ENCODE measurements at places on chromosomes 6 and 20. TPM values are rescaled to one million over a fixed set of nuclear protein-coding genes. Genes with fewer than 3 reads are reported as not detected.

DNA sequence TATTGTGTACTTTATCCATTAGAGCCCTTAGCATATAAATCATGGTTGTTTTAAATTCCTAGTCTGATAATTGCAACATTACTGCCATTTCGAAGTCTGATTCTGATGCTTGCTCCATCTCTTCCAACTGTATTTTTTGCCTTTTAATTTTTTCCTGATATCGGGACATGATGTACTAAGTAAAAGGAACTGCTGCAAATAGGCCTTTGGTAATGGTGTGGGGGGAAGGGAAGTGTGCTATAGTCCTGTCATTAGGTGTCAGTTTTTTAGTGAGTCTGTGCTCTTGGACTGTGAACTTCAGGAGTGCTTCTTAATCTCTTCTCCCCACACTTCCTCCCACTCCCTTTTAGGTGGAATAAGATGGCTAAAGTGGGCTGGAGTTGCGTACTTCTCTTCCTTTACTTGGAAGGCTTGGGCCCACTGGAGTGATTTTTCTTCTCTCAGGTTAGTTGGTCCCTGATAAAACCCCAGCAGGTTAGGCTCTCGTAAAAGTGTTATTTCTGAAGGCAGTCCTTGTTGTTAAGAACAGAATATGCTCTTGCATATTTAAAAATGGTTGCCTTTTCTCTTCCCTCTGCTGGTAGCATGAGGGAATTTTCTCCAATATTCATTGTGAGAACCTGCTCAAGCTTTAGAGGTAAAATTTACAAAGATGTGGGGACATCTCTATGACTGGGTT lies 18.1 kb downstream of the STXBP5 start:
- DNase-seq: no peak

DNA sequence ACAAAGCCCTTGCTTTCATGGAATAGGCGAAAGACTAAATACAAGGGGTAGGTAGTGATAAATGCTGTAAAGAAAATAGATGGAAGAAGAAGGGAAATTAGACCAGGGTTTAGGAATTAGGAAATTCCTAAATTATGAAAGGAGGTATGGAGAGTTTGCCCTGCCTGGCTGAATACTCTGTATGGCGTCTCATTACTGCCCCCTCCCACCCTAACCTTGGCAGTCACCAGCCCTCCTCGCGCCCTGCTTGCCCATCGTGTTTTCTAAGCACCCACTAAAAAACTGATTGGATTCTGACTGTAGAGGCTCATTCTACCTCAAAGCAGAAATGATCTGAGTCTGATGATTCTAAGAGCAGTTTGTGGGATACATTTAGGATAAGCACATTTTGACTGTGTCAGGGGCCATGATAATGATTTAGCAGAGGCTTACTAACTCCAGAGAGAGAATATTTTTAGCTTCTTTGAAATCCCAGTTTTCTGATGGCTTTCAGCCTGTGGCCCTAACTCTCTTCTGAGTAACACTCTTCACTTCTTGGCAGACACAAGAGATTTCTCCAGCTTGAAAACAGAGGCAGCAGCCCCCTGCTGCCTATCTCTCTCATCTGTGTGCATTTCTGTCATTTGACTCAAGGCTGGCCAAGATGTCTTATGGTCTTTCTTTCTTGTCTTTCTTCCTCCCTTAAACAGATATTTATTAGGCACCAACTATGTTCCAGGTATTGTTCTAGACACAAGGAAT lies 1.4 kb upstream of the CHD6 start:
- no peak for DNase-seq

PRL gene
- not detected for total RNA-seq

UNC5CL gene
- total RNA-seq: 0.25 TPM

GRCh38 chr6:30767158-30767943 lies 23.0 kb upstream of the IER3 start:
- DNase-seq: no peak

ELOVL4 gene
- 2.9 TPM for total RNA-seq

- no peak for DNase-seq
Observed at GRCh38 chr6:40551966-40552505, 35.1 kb downstream of the LRFN2 start.

- DNase-seq: no peak
Observed at GRCh38 chr20:50819349-50819748, 24.5 kb downstream of the BCAS4 start.

DEFB124 gene
- not detected for total RNA-seq

MCHR2 gene
- not detected for total RNA-seq

DNA sequence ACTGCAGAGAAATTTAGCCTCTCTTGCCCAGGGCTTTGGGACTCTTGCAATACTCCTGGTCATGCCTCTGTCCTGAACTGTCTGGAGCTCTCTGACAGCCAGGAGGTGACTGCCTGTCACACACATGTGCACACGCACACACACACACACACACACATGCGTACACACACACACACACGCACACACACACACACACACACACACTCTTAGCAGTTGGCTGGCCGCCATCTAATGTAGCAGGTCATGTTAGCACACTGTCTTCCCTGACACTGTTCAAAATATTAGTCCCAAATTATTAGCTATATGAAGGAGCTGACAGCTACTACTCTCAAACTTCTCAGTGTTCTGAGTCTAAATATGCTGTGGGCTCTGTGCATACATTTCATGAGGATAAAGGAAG lies 60.9 kb downstream of the IPCEF1 start:
- DNase-seq: no peak

CGAS gene
- 8.3 TPM for total RNA-seq

DNA sequence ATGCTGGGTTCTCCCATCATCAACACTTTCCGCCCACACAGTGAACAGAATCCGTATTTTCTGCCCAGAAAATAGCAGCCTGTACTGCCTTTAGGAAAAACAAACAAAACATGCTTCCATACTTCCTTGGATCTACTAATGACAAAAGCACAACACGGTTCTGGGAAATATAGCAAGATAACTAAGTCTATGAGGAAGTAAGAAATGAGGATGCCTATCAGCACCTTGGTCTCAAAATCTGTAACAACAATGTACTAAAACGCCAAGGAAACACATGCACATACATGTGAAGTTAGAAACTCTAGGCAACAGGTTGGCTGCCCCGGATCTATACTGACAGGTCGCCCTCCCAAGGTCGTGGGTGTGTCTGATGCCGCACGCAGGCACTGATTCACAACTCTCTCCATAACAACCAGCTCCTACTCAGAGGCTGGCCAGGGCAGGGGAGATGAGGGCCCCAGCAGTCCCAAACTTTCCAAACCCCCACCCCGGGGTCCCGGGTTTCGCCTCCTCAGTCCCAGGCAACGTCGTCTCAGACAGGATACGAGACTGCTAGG lies 710 bp downstream of the BTBD9 start:
- no peak for DNase-seq

PTPRK gene
- total RNA-seq: 82.5 TPM

GRCh38 chr6:109351231-109352130 lies 30.8 kb downstream of the CD164 start:
- DNase-seq: no peak

DNA sequence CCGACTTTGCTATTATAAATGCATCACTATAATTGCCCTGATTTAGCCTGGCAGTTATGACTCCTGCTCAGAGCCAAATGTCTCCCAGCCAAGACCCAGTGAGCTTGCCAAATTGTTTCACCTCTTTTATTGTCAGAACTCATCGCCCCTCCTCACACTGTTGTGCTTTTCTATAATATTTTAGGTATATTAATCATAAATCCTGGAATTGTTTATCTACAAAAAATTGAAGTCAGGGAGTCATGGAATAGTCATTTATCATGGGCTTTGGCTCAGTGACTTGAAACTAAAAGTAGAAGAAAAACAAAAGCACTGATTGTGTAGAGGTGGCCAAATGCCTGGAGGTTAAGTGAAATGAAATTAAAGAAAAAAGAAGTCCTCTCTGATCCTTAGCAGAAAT lies 85.6 kb downstream of the PFDN4 start:
- DNase-seq: no peak

- no peak for DNase-seq
Observed at GRCh38 chr6:19632786-19633185, 204.4 kb upstream of the ID4 start.

- no peak for DNase-seq
Observed at GRCh38 chr6:148565930-148566663, 180.7 kb upstream of the UST start.

DNA sequence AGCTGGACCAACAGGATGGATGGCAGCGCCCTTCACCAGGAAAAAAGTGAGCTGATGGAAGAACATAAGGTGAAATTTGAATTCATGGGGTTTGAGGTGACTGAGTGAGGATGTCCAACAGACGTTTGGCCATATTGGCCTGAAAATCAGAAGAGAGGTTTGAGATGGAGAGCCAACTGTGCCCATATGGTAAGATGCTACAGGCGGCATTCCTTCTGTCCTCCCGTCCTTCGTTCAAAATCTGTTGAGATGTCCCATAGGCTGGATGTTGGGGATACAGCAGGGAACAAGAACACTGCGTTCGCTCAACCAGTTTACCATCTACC lies 468 bp upstream of the CMTR1 start:
- no peak for DNase-seq

DNA sequence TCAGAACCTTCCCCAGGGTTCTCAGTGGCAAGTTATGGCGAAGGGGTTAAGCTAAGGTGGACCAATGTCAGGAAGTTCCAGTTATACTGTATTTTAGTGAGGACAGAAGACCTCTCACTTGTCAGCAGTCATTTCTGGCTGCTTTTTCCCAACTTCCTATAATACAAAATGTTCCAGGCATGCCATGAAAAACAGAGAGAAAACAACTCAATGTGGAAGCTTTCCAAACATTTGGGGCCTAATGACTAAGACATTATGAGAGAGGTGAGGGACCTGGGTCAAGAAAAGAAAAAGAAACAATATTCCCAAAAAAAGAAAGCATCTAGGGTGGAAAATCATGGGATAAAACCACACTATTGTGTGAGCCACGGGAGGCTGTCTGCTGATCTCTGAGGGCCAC lies 99.9 kb upstream of the MAP3K4 start:
- DNase-seq: no peak

TAGAP gene
- 8.1 TPM for total RNA-seq

DNA sequence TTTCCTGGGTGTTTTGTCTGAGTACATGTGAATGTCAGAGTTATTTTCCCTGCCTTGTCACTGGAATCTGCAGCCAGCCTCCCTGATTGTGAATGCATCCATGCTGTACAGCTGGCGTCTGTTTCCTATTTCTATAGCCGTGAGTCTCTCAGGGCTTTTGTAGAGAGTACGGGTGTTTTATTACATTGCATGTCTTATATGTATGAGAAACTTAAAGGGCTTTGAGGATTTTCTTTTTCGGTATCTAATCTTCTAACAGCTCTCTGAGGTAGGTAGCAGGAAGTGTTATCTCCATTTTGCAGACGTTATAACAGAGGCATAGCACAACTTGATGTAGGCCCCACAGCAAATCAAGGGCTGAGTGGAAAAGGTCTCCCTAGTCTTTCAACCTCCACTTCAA lies 272.9 kb downstream of the PRL start:
- DNase-seq: no peak

DNA sequence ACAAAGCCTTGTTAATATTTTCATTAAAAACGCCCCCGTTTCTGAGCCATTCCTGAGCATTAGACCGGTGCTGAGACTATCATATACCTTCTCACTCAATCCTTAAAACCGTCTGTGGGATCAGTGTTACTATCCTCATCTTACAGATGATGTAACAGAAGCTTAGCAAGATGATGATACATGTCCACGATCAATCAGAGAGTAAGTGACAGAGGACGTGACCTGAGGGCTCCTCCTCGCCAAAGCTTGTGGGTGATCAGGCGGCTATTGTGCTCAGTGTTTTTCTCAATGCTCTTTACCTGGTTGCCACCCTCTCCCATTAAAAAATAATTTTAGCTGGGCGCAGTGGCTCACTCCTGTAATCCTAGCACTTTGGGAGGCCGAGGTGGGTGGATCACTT lies 113.1 kb downstream of the MTHFD1L start:
- no peak for DNase-seq

DNA sequence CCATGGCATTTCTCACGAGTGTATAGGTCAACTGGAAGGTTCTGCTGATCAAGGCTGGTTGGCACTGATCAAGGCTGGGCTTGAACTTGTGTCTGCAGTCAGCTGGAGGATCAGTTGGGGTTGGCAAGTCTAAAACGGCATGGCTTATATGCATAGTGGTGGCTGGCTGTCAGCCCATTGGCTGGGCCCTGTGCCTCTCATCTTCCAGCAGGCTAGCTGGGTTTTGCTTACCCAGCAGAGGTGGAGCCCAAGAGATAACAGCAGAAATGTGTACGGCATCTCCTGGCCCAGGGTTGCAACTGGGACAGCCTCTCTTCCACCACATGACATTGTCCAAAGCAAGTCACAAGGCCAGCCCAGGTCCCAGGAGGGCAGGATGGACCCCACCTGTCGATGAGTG lies 158.2 kb downstream of the BMP7 start:
- no peak for DNase-seq

MUCL3 gene
- 0.49 TPM for total RNA-seq

DNA sequence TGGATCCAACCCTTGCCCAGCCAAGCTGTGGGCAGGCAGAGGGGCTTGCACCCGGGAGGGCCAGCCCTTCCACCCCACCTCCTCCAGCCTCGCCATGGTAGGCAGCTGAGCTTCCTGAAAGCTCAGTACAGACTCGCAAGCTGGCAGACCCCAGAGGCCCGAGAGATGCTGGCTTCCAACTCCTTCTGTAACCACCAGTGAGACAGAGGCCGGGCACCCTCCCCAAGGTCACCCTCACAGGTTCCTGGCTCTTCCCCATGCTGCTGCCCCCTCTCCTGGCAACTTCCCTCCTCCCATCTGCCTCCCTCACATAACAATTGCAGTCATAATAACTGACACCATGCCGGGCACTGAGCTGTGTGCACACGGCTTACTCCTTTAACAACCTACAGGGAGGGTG lies 26.2 kb upstream of the NOL4L start:
- DNase-seq: no peak

GRCh38 chr20:14830466-14830865 lies 493.1 kb upstream of the FLRT3 start:
- no peak for DNase-seq

DNA sequence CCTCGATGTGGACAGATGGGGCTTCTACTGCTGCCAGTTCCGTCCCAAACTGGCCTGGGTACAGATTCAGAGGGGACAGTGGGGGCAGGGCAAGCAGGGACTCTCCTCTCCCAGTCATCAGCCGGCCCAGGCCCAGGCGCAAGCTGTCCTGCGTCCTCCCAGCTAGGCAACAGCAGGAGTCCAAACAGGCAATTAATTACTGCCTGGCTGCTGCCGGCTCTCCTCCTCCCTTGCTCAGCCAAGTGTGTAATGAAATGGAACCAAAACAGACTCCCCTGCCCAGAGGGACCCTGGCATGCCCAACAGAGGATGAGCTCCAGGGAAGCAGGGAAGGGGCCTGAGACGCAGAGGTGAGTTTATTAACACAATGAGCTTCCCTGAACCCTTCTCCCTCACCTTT lies 17.8 kb upstream of the SLC32A1 start:
- DNase-seq: no peak

FERMT1 gene
- total RNA-seq: 9.8 TPM

DNA sequence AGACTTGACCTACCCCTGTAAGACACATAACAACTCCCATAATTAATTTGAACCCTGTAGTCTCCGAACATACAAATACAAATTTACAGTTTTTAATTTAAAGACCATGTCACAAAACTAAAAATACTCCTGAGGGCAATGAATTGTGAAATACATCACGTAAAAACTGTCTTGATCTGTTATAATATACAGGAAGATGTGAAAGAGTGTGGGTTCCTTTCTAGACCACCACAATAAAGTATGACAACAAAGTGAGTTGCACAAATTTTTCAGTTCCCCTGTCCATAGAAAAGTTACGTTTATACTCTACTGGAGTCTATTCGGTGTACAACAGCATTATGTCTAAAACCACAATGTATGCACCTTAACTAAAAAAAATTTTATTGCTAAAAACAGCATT lies 11.0 kb upstream of the BLOC1S5 start:
- no peak for DNase-seq
